ELF-1 (cell line): ENCODE measurements at places on chromosomes 5 and 9.
A peak's percentile ranks its signal among the peaks of the same experiment; 100 is the strongest.

- DNase-seq = no peak
Measured at GRCh38 chr9:75657015-75657414, 233.5 kb upstream of the PCSK5 start.

DNA sequence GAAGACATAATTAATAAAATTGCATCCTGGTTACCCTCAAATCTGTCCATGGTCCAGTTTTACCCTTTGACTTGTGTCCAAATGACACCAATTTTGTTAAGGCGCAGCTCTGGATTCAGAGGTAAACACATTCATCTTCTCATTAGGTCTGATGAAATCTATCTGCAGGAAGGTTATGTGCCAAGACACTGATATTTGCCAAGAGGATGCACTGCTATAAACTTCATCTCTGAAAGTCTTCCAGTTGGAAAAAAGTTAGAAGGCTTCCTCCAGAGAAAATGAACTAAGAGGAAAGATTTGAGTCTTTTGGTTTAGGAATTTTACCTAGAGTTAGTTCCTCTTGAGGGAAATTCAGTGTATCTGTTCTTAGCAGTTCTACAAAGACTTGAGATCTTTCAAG is 717.8 kb downstream of the DTWD2 start:
- no peak for DNase-seq

DNA sequence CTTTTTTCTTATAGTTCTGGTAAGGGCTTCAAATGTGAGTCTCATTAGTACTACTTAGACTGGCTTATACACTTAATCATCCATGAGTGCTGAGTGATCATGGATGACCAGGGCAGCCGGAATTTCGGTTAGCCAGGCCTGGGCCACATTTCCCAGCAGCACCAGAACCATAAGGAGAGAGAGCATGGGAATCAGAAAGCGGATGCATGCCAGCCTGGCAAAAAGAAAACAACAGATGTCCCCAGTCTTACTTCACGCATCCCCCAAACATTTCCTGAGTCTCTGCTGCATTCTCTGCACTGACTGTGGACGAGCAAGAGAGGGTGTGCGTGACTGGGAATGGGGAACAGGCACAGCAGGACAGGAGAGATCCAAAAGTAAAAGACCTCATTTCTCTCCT is 371.1 kb upstream of the ZNF608 start:
- no peak for DNase-seq

DNA sequence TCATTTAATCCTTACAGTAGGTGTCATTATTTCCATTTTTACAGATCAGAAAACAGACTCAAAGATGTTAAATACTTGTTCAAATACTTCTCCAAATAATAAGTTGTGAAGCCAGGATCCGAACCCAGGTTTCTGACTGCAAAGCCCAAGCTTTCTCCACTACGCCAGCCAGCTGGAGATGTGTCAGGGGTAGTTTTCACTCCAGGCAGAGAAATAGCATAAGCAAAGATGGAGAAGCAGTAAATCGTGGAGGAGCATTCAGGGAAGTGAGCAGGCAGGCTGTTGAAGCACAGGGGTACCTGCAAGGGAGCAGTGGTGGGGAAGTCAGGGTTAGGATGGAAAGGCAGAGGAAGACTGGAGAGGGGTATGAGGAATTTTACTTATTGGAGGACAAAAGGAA is 2.9 kb downstream of the TLN1 start:
- no peak for DNase-seq

- no peak for DNase-seq
Measured at GRCh38 chr5:32989815-32990214, 278.7 kb downstream of the NPR3 start.

- no peak for DNase-seq
Measured at GRCh38 chr9:91664663-91665062, 241.0 kb upstream of the NFIL3 start.

DNA sequence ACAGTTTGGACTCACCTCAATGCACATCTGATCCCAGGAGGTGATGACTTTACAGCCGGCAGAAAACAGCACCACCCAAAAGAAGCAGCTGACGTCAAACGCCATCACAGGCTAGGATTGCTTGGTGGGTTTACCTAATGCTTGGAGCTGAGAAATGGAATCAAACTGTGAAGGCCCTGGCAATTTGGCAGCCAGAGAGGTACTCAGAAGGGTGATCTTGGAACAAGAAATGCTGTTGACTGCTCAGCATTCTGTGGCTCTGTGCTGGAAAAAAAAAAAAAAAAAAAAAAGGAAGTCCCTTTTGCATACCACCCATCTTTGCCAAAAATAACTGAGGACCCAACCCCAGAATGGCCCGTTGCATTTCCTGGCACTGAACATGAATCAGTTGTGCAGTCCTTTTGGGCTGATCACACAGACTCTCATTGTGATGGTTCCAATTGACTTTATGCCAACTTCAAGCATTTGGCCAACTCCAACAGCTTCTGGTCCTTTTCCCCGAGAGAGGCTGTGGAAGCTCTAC is at the start of gene CD180:
CD180 (minus strand) TSS at position 263 of the 523 bp plus-strand sequence; CDS start at position 105, 158 bp downstream.
- no peak for DNase-seq

GRCh38 chr5:174610968-174611367 is 113.4 kb upstream of the MSX2 start:
- no peak for DNase-seq

GRCh38 chr9:110183208-110184145 is 24.5 kb downstream of the C9orf152 start:
- peak; percentile 45 for DNase-seq

GRCh38 chr9:130453487-130453886 is 8.7 kb downstream of the ASS1 start:
- no peak for DNase-seq

GRCh38 chr9:74735761-74736160 is 152.0 kb downstream of the TRPM6 start:
- no peak for DNase-seq

GRCh38 chr9:82882138-82882537 is 180.8 kb downstream of the RASEF start:
- DNase-seq = peak; percentile 9

DNA sequence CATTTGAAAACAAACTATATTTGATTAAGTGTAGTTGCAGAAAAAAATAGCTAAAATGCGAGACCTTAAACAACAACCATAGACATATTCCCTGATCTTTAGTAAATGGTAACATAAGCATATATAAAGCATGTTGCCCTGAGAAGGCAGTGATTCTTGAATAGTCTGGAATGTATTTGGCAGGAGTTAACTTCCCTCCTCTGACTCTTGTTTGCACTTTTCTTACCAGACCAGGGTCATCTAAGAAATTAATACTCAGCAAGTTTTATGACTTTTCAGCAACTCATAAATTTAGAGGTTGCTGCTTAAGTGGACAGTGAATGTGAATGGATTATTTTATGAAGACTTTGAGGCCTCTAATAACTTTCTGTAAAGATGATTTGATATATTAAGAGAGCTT is 55.3 kb upstream of the NUDT12 start:
- DNase-seq = no peak

DNA sequence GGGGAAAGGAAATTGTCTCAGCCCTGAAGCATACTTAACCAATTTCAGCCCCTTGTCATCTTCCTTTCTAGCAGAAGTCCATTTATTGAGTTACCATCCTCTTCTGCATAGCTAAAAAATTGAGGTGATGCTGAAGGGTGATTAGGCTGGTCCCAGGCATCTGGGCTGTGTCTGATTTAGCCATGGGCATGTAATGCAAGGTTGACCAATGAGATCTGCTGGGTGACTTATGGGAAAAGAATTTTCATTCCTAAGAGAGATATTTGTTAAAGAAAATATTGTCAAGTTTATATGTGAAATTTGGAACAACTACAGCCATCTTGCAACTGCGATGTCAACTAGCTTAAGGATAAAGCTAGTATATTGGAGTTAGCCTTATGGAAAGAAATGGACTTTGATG is 5.1 kb downstream of the ITGA2 start:
- DNase-seq = no peak

GRCh38 chr5:169160405-169160901 is 140.5 kb downstream of the SLIT3 start:
- DNase-seq = no peak

GRCh38 chr5:56838409-56839039 is 23.2 kb downstream of the MAP3K1 start:
- DNase-seq = no peak

GRCh38 chr5:1897816-1898450 is 15.2 kb upstream of the IRX4 start:
- DNase-seq = no peak

DNA sequence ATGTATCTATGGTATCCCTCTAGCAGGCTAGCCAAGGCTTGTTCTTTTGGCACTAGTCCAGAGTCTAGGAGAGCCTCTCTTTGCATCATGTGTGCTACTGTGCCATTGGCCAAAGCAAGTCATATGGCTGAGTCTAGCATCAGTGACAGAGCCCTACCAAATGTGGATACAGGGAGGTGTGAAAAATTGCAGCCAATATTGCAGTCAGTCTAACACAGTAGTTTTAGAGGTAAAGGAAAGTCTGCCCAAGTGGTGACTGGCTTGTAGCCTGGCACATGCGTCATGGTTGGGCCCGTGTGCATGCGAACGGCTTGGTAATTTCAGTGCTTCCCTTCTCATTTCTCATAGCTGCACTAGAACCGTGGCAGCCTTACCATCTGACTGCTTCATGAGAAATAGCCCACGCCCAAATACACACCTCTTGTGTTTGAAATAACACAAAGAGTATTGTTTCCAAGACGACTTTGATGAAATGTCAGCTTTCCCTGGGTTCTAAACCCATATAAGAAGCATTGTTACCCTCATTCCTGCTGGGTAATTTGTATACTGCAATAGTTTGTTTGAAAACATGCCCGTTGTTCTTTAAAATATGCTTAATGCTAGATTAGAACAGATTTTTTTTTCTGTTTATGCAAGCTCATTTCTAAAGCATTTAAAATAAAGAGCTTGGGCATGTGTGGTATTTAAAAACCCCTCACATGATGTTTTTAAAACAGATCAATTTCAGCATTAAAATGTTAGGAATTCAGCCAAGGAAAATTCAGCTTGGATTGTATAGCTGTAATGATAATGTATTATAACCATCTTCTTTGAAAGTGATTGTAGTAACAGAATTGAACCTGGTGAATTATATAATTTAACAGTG is 113.2 kb downstream of the TLE4 start:
- DNase-seq = no peak

DNA sequence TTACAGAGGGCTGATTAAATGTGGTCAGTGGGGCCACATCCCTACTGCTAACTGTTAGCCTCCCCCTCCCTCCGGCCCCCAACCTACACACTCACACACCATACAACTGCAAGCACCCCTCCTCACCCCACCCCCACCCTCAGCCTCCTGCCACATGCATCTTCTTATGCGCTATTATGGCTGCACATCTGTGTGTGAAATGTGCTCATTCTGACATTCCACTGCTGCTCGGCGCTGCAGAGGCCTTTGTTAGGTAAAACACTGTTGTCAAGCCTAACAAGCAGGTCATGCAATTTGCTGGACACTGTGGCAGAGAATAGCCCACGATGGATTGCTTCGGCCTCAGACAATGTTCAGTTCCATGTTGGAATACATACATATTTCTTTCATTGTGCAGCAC is 173.6 kb downstream of the NR2F1-AS1 start:
- peak; percentile 24 for DNase-seq

- DNase-seq = no peak
Measured at GRCh38 chr5:150057052-150057451, 29.3 kb downstream of the CSF1R start.
